ENCODE measurements at places on chromosomes 1 and 21.

DNA sequence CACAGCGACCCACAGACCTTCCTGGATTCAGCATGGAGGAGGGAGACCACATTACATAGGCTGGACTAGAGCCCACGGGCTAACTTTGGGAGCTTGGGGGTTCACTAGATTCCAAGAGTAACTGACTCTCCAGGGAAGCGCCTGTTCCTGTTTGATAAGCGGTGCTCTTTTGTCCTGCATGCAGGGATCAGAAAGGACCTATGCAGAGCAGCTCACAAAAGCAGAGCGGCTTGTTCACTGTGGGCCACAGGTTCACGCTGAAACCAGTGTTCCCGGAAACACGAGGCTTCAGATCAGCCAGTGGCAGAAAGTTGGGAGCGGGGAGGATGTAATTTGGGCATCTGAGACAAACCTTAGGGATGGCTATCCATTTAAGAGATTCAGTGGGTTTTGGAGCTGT is 403.9 kb downstream of the PCP4 start:
- DNase-seq = no peak

DNA sequence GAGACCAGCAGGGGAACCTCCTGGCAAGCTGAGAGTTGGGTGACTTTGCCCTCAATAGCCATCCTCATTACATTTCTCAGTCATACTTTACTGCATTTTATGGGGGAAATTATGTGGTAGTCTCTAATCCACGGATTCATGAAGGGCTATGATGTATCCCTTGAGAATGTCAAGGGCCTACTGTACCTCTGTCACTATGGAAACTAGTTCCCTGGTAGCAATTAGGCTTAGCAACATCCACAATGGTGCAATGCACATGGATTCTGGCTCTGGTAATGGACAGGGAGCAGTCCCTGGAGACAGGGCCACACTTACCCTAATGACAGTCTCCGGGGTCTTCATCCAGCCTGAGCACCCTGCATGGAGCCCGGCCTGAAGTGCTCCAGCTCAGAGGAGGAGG is 26.5 kb downstream of the LRRN2 start:
- no peak for DNase-seq

DNA sequence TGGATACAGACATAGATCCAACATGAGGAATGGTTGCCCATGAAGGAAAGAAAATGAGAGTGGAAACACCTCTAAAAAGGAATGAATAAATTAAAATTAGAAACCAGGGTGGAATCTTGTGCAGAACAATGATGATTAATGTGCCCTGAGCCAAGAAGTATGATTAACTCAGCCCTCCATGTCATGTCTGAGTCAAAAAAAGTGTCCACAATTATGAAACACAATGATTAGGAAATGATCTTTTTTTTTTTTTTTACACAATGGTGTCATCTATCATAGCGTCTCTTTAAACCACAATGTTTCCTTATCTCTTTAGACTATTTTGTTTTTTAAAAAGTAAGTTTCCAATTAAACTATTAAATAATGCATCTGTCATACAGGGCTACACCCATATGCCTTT is 78.9 kb upstream of the RAB4A start:
- no peak for DNase-seq

- DNase-seq = peak; percentile 54
Measured at GRCh38 chr1:16012590-16013219, 5.1 kb downstream of the HSPB7 start.

- no peak for DNase-seq
Measured at GRCh38 chr1:3590139-3590763, 21.1 kb downstream of the MEGF6 start.

- peak; percentile 41 for DNase-seq
Measured at GRCh38 chr1:89721351-89721750, 88.4 kb downstream of the LRRC8C start.

- no peak for DNase-seq
Measured at GRCh38 chr21:42120101-42120902, 49.2 kb downstream of the UMODL1 start.

DNA sequence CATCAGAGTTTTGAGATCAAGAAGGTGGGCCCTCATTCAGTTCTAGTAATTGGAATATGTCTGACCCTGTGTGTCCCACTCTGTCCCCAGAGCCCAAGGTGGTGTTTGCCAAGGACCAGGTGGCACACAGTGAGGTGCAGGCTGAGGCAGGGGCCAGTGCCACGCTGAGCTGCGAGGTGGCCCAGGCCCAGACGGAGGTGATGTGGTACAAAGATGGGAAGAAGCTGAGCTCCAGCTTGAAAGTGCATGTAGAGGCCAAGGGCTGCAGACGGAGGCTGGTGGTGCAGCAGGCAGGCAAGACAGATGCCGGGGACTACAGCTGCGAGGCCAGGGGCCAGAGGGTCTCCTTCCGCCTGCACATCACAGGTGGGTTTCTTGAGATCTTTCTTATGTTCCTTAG is 35.2 kb downstream of the OBSCN start:
- DNase-seq = no peak

DNA sequence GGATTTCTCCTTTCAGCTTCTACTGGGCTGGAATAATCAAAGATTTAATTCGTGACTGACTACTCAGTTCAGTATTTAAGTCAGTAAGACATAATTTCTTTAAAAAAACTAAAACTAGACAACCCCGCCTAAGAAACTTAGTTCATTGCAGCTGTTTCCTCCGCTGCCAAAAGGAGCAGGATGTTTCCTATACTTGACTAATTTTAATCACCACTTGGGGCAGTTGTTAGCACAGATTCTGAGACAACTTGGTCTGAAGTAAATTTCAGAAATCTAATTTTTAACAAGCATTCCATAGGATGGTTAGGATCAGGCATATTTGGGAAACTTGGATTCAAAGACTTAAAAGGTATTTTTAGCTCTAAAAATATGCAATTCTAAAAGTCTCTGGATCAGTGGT is 34.0 kb downstream of the EPRS1 start:
- DNase-seq = no peak

DNA sequence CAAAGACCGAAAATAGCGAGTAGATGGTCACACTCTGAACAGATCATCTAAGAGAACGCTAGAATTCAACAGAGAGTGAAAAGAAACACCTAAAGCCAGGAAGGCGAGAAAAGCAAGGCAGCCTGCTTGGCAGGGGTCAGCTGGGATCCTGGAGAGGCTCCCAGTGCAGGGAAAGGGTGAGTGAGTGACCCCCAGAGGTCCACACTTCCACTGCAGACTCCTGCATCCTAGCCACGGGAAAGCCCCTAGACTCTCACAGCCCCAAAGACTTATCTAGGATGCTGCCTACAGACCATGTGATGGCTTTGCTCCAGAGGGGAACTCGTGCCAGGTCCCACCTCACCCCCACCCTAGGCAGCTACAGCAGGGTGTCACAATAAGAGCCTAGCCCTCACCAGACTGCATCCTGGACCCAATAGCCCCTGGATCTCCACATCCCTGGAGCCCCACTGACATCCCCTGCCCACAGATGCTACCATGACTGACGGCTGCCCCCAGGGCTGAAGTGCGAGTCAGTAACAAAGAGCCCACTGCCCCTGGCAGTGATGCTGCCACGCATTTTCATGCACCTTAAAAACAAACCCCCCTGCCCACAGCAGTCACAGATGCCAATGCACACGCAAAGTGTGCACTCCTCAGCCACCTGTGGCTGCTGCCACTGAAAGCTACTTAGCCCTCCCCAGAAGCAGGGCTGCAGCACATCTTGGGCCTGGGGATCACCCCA is 62.2 kb downstream of the PSMG1 start:
- DNase-seq = no peak
